ENCODE measurements at places on chromosomes 7 and 10.
A peak's percentile ranks its signal among the peaks of the same experiment; 100 is the strongest.

DNA sequence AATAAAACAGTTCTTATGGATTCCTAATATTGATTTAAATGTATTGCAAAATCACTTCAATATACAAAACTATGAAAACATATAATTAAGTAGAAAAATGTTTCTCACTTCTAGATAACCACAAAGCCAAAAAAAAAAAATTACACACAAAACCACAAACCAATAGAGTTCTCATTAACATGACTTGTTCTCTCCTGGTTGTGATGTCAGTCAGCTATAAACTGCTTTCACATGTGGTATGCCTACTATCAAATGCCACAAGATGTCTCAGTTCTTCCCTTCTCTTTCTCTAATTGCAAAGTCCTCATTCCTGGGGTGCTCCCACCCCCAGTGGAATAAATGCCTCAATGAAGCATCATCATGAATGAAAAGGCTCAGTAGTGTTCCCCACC, 16.6 kb downstream of the GNAI1 start:
- no peak for DNase-seq

GRCh38 chr10:132861116-132861691, 75.3 kb upstream of the NKX6-2 start:
- peak; percentile 47 for DNase-seq

DNA sequence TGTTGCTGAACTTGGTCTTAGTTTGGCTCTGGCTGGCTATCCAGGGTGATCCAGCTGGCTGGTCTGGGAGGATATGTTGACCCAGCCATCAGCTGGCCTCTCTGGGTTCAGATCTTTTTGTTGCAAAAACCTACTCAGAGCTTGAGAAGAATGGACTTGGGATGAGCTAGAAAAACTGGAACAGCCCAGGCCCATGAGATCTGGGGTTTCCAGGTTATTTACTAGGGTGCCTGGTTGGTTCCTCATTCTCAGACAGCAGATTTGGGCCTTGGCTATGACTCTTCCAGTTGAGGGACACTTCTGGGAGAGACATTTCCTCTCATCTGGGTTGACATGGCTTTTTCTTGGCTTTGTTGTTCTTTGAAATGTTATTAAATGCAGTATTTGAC, 116.6 kb downstream of the ADCY1 start:
- DNase-seq: no peak

GRCh38 chr10:103832806-103833205, 22.6 kb downstream of the SH3PXD2A start:
- no peak for DNase-seq

DNA sequence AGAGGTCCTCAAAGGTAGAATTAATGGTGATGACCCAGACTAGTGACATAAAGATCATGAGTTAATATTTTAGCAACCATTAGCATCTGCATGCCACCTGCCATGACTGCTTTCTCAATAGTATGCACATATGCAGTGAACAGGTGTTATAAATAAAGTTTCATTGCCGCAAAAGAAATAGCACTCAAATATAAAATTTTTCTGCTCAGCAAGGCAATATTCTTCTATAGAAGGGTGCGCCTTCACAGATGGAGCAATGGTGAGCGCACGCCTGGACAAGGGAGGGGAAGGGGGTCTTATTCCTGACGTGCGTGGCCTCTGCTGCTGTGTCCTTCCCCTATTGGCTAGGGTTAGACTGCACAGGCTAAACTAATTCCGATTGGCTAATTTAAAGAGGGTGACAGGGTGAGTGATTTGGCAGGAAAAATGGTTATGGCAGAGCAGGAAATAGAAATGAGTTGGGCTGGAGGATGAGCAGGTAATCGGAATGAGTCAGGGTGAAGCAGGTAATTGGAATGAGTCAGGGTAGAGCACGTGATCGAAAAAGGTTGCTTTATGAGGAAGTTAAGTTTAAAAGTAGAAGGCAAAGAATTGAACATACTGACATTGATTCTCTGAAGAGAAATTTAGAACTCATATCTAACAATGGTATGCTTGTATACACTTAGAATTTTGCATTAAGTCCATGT, 24.7 kb upstream of the TRIM24 start:
- DNase-seq: no peak

GRCh38 chr7:1245524-1246050, 12.9 kb downstream of the UNCX start:
- no peak for DNase-seq

GRCh38 chr7:86598311-86598710, 45.4 kb upstream of the GRM3 start:
- peak; percentile 52 for DNase-seq

DNA sequence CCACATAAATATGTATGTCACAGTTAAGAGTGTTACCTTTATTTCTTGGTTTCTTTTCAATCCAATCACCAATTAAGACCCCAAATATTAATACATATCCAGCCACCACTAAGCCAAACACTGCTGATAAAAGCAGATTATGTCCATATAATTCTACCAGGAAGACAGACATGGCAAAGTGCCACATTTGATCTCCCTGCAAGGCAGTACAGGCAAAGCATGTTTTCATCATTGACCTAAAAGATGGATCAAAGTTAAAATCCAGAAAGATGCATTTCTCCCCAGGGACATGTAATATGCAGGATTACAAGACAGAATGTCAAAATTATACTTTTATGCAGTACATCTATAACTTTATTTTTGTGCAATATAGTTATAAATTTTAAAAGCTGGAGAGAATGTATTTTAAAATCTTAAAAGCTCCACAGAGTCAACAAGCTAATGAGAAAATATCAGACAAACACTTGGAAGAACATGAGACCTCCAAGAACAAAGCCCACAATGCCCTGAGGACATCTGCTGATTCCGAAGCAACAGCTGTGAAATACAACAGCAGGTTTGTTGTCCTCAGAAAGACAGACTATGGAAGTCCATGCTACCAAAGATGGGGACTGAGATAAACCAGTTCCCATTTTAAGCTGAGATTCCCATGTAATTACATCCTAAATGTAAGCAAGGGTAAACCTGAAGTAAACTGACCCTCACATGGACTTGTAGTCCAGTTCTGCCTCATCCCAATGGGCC, 54.5 kb upstream of the TOMM7 start:
- DNase-seq: no peak

DNA sequence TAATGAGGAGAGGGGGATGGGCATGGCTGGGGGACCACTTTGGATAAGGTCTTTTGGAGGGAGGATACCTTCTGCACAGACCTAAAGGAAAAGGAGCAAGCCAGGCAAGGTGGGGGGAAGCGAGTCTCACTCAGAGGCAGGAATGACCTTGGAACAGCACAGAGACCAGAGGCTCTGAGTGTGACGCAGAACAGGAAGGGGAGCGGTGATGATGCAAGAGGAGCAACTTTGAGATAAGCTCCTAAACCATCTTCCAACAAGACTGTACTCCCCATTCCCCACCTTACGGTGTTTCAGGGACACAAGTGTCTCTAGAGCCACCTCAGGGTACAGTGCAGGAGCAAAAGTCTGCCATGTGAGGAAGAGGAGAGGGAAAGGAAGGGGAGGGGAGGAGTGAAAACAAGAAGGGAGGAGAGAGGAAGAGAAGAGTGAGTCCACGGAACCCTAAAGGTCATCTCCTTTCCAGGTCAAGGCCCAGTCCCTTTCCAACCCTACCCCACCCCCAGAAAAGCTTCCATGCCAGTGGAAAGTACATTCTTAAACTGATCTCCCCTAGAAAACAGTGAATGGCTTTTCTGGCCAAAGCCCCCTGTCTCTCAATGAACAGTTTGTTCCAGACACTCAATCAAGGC, 54.1 kb downstream of the JAZF1 start:
- no peak for DNase-seq

GRCh38 chr10:117224881-117225280, 16.0 kb upstream of the SLC18A2 start:
- no peak for DNase-seq
